ENCODE measurements at places on chromosomes 5 and 9.

- no peak for DNase-seq
Measured at GRCh38 chr5:159805021-159805420, 111.3 kb upstream of the ADRA1B start.

DNA sequence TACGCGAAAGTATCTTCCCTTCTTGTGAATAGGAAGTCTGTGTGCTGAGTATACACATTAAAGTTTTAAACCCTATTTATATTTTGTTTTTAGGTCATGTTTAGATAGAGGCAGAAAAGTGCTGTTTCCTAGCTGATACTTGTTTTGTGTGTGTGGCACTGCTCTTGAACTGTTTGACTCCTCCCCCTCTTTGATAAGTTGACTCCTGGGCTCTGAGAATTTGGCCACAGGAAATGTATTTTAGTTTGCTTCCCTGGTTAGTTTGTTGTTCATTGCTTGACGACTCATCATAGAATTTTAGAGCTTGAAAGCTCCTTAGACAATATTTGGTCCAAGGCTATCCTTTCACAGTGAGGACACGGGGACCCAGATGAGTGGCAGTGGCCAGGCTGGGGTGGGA is 2.0 kb upstream of the CDC14B start:
- no peak for DNase-seq

DNA sequence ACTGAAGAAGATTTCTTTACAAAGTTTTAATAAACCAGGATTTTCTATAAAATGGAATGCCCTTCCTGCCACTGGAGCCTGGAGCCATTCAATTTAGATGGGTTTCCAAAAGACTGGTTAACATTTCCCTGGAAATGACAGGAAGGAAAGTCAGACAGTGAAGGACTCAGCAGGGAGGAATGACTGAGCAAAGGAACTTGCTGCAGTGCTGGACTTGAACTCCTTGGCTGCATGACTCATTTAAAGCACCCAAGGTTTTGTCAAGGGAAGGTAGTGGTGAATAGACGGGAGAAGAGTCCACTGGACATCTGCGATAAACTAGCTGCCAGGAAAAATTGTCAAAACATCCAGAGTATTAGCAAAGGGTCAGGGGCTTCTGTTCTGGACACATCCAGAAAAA is 163.8 kb upstream of the SLC28A3 start:
- DNase-seq = no peak

GRCh38 chr5:79697222-79698170 is 7.9 kb downstream of the CMYA5 start:
- no peak for DNase-seq

Measured in retinal pigment epithelial cell (primary cell).